ENCODE measurements at places on chromosomes 6 and 20.
A peak's percentile ranks its signal among the peaks of the same experiment; 100 is the strongest.

- no peak overlapping the region for H3K4me3 ChIP-seq
- no peak overlapping the region for H3K27ac ChIP-seq
- peaks cover 7% of the 10 kb centered on the region for H3K4me1 ChIP-seq
- no peaks in the 10 kb centered on the region for H3K27me3 ChIP-seq
- DNase-seq = no peak
- H3K36me3 ChIP-seq = no peaks in the 10 kb centered on the region
These were observed 518.9 kb upstream of the JARID2 start for GRCh38 chr6:14726816-14727493.

DNA sequence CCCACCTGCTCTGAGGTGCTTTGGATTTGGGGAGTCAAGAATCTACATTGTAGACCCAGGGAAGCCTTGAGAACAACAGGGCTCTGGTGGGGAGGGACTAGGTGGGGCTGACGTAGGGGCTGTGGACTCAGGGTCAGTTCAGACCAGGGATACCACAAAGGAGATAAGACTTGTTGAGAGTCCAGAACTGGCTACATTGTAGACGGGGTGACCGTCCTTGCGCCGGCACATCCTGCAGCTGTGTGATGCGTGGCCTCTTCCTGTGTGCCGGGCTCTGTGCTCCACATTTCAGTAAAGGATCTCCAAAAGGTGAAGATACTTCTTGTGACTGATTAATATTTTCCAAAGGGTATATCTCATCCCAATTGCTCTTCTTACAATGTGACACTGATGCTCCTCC lies 9.8 kb upstream of the TLDC2 start:
- peaks cover 2% of the 10 kb centered on the region for H3K4me1 ChIP-seq
- H3K4me3 ChIP-seq = no peak overlapping the region
- peaks cover 8% of the 10 kb centered on the region for H3K27me3 ChIP-seq
- no peak overlapping the region for H3K27ac ChIP-seq
- DNase-seq = no peak
- H3K36me3 ChIP-seq = no peaks in the 10 kb centered on the region

DNA sequence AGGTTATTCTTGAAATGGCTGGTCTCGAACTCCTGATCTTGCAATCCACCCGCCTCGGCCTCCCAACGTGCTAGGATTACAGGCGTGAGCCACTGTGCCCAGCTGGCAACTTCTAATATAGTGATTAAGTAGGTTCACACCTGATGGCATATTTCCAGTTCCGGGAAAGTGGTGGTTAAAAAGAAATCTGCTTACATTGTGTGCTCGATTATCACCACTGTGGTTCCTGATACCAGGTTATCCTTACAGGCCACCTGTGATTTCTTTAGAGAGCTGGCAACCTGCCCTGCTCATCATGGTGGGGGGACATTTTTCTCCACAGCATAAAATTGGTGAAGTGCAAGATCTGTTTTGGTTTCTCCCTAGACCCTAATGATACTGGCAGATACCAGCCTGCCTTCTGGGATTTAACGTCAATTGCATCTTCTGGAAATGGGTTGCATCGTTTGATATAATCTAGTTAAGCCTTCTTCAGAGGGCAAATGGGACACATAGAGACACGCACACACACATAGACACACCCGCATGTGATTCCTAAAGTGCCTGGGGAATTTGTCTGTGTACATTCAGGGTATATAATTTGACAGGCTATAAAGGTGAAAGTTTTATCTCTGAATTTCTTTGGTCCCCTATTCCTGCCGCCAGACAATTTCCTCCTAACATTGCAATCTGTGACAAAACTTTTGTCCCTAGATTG lies 49.7 kb upstream of the CITED2 start:
- H3K4me3 ChIP-seq = no peak overlapping the region
- DNase-seq = no peak
- 0 out of 2 replicates have a peak, but pooled peaks cover 3% of the 10 kb centered on the region for H3K4me1 ChIP-seq
- no peaks in the 10 kb centered on the region for H3K27me3 ChIP-seq
- H3K36me3 ChIP-seq = no peaks in the 10 kb centered on the region
- no peak overlapping the region for H3K27ac ChIP-seq

- H3K4me1 ChIP-seq = no peaks in the 10 kb centered on the region
- no peak for DNase-seq
- H3K36me3 ChIP-seq = no peaks in the 10 kb centered on the region
- H3K27me3 ChIP-seq = no peaks in the 10 kb centered on the region
- no peak overlapping the region for H3K4me3 ChIP-seq
These were observed 125.2 kb downstream of the PTPRK start for GRCh38 chr6:128395188-128395587.

GRCh38 chr20:13341737-13342393 lies 120.8 kb downstream of the ISM1 start:
- H3K4me3 ChIP-seq = no peak overlapping the region
- no peaks in the 10 kb centered on the region for H3K4me1 ChIP-seq
- H3K36me3 ChIP-seq = no peaks in the 10 kb centered on the region
- H3K27ac ChIP-seq = no peak overlapping the region
- DNase-seq = peak; percentile 34

- H3K27me3 ChIP-seq = no peaks in the 10 kb centered on the region
- no peak for DNase-seq
- H3K4me1 ChIP-seq = no peaks in the 10 kb centered on the region
- H3K36me3 ChIP-seq = no peaks in the 10 kb centered on the region
- H3K4me3 ChIP-seq = no peak overlapping the region
These were observed 219.4 kb downstream of the SOD2 start for GRCh38 chr6:159473475-159474263.

DNA sequence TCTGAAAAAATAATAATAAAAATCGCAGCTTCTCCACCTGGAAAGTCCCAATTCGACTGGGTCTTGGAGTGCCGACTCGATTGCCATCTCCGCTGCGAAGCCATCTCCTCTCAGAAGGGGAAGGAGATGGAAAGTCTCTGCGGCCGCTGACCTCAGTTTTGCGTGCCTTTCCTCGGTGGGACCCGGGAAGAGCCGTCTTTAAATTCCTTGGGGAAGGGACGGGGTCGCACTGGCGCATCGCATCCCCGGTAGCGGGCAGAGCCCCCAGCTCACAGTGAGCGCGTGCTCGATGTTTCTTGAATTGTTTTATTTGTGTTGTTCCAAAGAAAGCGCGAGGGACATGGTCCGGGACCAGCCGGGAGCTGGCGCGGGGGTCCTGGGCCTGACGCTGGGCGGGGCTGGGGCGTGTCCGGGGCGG lies 270 bp upstream of the TIAM2 start:
- no peaks in the 10 kb centered on the region for H3K36me3 ChIP-seq
- H3K4me1 ChIP-seq = 0 out of 2 replicates have a peak, but pooled peaks cover 3% of the 10 kb centered on the region
- peak overlapping the region; percentile 96 for H3K4me3 ChIP-seq

DNA sequence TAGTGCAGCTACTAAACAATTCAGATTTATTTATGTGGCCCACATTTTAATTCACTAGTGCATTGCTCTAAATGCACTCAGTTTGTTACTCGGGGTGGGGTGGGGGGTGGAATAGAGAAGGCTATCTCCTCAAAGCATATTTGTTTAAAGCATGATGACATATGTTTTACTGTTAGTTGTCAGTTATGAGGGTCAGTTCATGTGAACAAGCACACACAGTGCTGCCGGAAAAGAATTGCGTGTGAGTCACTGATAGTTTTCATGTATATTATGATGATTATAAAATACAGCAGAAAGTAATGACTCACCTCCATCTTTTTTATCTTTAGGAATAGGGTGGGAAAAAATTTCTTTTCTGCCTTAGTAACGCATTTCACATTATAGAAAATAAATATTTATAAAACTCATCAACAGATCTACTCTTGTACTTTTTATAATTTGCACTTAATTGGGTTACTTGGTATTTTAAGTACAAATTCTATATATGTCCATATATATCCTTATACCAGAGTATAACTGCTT lies 42.2 kb upstream of the STXBP5 start:
- no peak overlapping the region for H3K4me3 ChIP-seq
- no peak for DNase-seq
- no peak overlapping the region for H3K27ac ChIP-seq
- H3K36me3 ChIP-seq = no peaks in the 10 kb centered on the region

- peak overlapping the region; percentile 48 for H3K27ac ChIP-seq
- no peak overlapping the region for H3K4me3 ChIP-seq
- peaks cover 43% of the 10 kb centered on the region for H3K4me1 ChIP-seq
- no peaks in the 10 kb centered on the region for H3K27me3 ChIP-seq
These were observed 27.7 kb upstream of the LAMA4 start for GRCh38 chr6:112281821-112282615.

All from SJCRH30 (cell line).